CD8-positive, alpha-beta T cell (primary cell): ENCODE measurements at places on chromosomes 5 and 9.

GRCh38 chr9:98547606-98548005 is 161.1 kb downstream of the GABBR2 start:
- no peak for DNase-seq

- DNase-seq: no peak
Observed at GRCh38 chr5:52789851-52790250, 2.1 kb downstream of the ITGA1 start.

- DNase-seq: peak; percentile 59
Observed at GRCh38 chr9:133103183-133103986, 17.7 kb downstream of the RALGDS start.

- no peak for DNase-seq
Observed at GRCh38 chr9:84371737-84372136, 31.2 kb upstream of the SLC28A3 start.

DNA sequence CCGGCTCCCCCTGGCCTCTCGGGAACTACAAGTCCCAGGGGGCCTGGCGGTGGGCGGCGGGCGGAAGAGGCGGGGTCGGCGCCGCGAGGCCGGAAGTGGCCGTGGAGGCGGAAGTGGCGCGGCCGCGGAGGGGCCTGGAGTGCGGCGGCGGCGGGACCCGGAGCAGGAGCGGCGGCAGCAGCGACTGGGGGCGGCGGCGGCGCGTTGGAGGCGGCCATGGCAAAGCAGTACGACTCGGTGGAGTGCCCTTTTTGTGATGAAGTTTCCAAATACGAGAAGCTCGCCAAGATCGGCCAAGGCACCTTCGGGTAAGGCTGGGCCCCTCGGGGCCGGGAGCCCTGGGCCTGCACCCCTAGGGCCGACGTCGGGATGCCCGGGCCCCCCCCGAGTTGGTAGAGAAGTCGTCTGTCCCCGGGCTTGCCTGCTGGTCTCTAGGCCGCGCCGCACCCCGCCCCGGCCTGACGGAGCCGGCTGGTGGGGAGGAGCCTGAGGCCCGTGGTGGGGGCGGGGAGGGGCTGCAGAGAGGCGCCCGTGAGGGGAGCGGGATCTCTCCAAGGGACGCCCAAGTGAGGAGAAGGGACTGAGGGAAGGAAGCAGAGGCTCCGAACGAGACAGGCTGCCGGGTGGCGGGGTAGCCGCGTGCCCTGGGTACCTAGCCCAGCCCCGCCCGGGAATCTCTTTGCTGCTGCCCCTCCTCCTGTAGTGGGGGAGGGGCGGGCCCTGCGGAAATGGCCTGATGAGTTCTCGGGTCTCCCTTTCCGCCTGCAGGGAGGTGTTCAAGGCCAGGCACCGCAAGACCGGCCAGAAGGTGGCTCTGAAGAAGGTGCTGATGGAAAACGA is at the start of gene CDK9:
TSS of gene CDK9 (plus strand) at position 102 of the 840 bp plus-strand sequence. CDS start at position 217, 115 bp downstream.
- peak; percentile 92 for DNase-seq

- peak; percentile 27 for DNase-seq
Observed at GRCh38 chr5:76082772-76083554, at the start of gene SV2C. TSS of gene SV2C (plus strand) at chr5:76083383. CDS start at chr5:76131751, 48,368 bp downstream.

- no peak for DNase-seq
Observed at GRCh38 chr9:77731930-77732329, 83.8 kb upstream of the GNA14 start.

DNA sequence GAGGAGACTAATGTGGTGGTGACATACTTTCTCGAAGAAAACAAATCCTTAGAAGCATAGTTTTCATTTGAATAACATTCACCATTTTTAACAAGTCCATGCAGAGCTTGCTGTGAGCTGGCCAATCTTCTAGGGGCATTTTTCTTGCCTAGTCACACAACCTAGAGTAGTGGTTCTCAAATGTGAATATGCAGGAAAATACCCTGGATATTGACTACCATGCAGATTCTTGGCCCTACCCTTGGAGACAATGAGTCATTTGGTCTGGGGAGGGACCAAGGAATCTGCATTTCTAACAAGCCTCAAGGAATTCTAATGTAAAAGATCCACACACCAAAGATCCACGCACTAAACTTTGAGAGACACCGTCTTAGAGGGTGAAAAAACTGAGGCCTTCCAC is 23.5 kb downstream of the GDNF start:
- no peak for DNase-seq

- no peak for DNase-seq
Observed at GRCh38 chr9:98248737-98249474, 6.5 kb downstream of the TBC1D2 start.

DNA sequence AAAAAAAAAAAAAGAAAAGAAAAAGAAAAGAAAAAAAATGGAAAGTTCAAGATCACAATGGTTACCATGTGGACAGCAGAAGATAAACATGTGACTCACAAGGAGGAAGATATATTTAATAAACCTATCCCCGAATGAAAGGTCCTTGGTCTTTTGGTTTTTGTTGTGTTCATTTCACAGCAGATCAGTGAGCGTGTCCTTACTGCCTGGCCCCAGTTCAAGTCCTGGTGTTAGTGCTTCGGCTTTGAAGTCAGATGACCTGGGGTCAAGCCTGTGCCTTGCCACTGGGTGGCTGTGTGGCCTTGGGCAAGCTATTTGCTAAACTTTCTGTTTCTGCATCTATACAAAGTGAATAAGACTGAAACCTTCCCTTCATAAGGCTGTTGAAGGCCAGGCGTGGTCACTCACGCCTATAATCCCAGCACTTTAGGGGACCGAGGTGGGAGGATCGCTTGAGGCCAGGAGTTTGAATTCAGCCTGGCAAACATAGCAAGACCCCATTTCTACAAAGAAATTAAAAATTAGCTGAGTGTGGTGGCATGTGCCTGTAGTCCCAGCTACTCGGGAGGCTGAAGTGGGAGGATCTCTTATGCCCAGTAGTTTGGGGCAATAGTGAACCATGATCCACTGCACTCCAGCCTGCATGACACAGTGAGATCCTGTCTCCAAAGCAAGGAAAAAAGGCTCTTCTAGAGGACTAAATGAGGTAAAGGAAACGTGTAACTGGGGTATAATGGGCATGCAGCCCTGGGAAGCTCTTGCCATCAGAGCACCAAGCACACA is 94.5 kb upstream of the SPATA31D4 start:
- DNase-seq: no peak

DNA sequence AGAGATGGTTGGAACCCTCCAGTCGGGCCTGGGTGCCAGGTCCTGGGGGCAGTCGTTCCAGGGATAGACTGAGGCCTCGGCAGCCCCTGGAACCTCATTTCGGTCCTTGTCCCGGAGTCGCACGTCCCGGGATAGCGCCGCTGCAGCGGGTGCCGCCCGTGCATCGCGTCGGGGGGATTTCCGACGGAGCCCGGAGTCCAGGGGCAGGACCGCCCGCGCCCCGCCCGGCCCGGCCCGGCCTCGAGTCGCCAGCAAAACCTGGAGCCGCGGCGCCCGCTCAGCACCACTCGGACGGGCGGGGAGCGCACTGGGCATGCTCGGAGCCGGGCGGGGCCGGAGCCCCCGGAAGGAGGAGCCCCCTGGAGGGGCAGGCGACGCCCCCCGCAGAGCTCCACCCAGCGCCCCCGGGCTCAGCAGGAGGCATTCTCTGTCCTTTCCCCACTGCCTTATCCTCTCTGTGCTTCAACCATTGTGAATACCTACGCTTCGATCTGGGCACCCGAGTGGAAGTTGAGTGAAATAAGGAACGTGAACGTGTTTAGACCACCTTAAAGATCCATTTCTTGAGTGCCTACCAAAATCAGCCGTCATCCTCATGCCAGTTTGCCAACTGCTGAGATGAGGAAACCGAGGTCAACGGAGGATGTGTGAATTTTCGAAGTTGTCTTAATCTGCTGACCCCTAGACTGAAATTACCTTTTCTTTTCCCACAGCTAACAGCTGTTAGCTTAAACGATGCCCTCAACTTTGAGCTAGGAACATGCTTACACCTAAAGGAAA is 1.7 kb upstream of the PTPN3 start:
- no peak for DNase-seq

GRCh38 chr5:65722575-65723403 is 784 bp downstream of the NLN start:
- DNase-seq: no peak

DNA sequence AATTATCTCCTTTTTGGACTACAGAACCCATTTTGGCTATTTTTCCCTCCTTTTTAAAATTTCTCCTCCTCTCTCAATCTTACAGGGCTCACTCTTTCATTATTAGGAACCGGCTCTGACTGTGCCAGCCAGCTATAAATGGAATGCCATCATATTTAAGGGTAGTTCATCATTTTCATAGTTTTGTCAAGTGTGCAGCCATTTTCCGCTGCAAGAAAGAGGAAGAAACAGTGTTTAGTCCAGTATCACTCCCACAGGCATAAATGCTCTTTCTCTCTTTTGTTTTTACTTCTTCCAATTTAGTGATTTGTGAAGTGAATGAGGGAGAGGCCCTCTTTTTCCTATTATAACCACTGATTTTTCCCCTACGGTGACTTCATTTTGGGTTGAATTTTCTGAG is 290.0 kb downstream of the NR3C1 start:
- no peak for DNase-seq

GRCh38 chr9:5622016-5622415 is 6.9 kb upstream of the RIC1 start:
- no peak for DNase-seq

- no peak for DNase-seq
Observed at GRCh38 chr5:132773114-132773513, 3.9 kb downstream of the SEPTIN8 start.

- no peak for DNase-seq
Observed at GRCh38 chr5:126680191-126680817, 79.6 kb downstream of the PHAX start.

DNA sequence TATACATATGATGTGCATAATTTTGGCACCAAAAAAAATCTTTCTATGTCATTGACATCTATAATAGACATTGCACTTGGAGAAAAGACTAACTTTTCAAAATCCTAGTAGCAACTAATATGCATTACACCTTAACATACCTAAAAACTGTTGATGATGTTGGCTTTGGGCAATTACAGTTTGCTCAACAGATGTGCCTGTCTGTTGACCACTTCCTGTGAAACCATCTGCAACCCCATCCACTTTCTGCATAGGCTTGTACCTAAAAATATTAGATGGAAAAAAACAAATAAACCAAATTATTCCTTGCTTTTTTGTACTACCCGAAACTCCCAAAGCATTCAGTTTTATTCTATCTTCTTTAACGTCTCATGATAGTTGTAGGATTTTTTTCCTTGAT is 248.6 kb downstream of the RFX3 start:
- no peak for DNase-seq

DNA sequence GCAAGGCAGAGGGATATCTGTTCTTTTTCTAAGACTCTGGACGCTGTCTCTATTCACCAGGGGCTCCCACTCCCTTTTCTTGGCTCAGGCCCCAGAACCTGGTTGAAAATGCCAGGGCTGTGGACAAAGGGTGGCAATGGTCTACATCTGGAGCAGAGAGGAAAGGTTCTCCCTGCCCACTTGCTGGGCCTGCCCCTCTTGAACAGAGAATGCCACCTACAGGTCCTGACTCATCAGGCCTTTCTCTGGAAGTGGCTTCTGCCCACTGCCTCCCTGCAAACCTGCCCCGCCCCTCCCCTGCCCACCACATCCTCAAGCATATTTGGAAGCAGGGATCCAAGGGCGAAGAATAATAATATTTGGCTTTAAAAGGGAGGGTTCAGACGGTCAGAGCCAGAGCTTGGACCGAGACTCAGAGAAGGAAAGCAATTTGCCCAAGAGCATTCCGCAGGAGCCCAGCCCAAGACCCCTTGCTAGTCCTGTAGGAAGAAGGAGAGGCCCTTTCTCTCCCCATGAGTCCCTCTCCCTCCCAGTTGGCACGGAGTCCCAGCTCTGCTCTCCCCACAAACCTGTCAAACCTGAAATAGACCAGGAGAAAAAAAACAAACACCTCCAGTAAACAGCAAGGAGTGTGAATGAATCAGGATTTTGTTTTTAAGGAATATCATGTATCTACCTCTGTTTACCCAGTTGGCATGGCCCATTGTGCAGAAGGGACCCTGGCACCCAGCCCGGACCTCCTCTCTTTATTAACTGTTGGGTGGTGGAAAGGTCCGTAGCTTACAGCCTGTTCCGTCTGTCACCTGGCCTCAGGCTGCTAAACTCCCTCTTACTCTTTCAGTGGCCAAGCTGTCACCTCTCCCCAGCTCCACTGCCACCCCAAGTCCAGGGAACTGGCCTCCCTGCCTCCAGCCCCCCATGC is 37.7 kb upstream of the STXBP1 start:
- no peak for DNase-seq

DNA sequence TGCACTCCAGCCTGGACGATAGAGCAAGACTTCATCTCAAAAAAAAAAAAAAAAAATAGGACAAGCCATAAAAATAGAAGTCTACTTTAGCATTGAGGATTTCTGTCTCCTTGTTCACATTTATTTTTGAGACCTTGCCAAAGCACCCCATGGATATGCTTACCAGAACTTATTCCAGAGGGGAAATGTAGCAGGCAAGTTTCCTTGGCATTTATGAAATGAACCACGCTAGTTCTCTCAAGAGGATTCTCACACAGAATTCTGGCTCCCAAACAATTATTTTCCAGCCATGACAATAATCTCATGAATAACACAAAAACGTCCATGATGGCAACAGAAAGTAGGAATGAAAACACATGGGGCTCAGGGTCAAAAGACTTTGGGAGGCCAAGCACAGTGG is 23.4 kb upstream of the GPX8 start:
- DNase-seq: no peak

GRCh38 chr5:5497152-5497788 is 74.8 kb downstream of the ICE1 start:
- DNase-seq: no peak

DNA sequence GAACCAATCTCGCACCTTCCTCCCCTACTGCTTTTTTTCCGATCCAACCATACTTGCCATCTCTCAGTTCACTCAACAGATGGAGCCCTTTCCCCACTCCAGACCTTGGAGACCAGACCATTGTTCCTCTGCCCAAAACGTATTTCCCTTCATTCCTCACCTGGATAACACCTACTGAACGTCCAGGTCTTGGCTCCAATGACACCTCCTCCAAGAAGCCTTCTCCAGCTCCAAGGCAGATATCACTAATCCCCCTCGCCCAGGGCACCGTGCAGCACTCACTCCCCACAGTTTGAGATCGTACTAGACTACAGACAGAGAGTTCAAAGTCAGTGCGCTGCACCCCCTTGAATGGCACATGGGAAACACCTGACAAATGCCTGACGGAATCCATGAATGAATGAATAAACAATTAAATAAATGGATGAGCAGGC is 47.1 kb upstream of the AKNA start:
- DNase-seq: peak; percentile 43
